ENCODE measurements at places on chromosomes 13 and 19.

- no peak for DNase-seq
Observed at GRCh38 chr13:21516805-21517204, 57.7 kb upstream of the ZDHHC20 start.

DNA sequence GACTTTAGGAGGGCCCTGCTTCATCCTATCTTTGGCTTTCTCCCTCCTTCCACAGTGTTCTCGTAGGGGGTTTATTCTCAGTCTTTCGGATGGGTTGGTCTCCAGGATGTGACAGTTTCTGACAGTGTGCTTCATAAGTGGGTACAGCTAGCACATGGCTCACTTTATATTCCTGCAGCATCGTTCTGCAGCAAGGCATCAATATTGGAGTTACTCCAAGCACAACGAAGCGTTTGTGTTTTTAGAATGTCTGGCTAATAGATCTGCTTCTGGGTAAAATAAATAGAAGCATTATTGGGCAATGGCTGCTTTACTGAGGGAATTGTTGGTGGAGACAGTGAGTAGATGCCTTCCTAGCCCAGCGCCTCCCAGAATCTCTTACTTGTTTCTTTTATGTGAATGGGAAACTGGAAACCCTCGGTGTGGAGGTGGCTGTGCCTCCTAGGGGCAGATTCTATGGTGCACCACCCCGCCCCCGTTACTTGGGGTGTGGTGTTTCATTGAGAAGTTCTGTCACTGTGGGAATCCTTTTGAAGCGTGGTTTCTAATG is 2.0 kb downstream of the FARP1 start:
- DNase-seq = no peak

DNA sequence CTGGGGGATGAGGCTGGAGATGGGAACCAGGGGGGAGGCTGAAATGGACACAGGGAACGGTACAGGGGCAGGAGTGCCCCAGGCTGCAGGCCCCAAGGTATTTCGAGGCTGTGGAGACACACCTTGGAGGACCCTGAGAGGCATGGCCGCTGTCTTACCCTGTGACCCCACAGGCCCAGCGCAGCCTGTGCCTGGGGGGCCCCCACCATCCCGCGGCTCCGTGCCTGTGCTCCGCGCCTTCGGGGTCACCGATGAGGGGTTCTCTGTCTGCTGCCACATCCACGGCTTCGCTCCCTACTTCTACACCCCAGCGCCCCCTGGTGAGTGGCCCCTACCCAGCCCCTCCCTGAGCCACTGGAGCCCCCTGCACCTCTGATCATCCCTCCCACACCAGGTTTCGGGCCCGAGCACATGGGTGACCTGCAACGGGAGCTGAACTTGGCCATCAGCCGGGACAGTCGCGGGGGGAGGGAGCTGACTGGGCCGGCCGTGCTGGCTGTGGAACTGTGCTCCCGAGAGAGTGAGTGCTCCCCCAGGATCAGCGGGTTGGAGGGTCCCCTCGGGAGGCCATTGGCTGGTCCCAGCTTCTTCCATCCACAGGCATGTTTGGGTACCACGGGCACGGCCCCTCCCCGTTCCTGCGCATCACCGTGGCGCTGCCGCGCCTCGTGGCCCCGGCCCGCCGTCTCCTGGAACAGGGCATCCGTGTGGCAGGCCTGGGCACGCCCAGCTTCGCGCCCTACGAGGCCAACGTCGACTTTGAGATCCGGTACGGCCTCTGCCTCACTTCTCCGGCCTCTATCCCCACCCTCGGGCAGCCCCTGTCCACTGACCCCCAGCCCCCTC is 16.9 kb upstream of the SPIB start:
- DNase-seq = no peak

GRCh38 chr13:101695870-101696516 is 243.5 kb downstream of the ITGBL1 start:
- DNase-seq = no peak

DNA sequence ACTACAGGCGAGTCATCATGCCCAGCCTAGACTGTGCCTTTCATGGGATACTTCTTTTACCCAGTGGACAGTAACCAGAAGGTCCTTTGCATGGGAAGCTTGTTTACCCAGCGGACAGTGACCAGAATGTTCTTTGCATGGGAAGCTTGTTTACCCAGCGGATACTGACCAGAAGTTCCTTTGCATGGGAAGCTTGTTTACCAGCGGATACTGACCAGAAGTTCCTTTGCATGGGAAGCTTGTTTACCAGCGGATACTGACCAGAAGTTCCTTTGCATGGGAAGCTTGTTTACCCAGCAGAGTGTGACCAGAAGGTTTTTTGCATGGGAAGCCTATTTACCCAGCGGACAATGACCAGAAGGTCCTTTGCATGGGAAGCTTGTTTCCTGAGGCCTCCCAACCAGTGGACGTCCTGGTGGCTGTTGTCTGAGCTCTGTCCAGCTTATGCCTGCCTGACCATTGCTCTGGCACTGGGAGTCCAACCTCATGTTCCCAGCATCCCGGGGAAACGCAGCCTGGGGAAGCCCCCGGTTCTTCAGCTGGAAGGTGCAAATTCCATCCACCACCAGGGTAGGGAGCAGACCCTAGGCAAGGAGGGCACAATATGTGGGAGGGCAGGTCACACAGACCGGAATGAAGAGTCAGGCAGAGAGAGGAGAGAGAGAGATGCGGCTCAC is 41.6 kb upstream of the PDCD5 start:
- DNase-seq = no peak

DNA sequence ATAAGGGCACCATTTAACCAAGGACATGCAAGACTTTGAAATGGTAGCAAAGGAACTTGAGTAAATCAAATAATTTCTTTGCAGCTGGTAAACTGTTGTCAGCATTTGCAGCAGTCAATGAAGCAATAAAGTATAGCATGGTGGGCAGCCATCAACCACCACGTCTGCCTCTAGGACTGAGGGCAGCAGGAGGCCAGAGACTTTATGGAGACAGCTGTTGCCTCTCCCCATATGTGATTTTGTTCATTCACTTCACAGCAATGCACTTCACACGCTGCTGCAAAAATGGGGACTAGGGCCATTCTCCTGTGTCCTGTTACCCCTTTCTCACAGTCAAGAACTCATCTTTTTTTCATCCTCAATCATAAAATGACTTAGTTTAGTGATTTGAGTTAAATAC is 51.3 kb upstream of the PCDH9 start:
- DNase-seq = no peak

- DNase-seq = peak; percentile 2
Observed at GRCh38 chr19:12092065-12092867, 27.7 kb downstream of the ZNF844 start.

- DNase-seq = no peak
Observed at GRCh38 chr19:4268816-4269430, 10.1 kb upstream of the SHD start.

DNA sequence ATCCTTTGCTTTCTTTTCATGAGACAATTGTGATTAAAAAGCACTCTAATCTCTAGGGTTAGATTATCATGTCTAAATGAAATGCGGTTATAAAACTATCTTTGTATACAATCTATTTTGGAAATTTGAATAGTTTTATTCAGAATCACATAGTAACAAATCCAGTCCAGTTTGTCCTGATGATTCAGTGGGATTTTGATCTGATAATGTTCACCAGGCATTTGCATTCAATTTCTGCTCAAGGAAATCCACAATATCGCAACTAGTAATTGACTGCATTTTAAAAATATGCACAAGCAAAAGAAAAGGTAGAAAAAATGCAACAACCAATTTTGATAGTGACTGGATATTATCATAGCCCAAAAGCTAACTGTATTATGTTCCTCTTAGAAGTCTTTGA is 63.8 kb downstream of the ITGBL1 start:
- no peak for DNase-seq

GRCh38 chr13:99191900-99192399 is 8.7 kb upstream of the UBAC2 start:
- DNase-seq = no peak

- no peak for DNase-seq
Observed at GRCh38 chr19:18636969-18637629, at the start of gene KLHL26. Gene KLHL26 (plus strand): TSS chr19:18637028. CDS start chr19:18637055, 27 bp downstream.

GRCh38 chr13:76473552-76474134 is 412.6 kb downstream of the KCTD12 start:
- DNase-seq = peak; percentile 18

- DNase-seq = no peak
Observed at GRCh38 chr19:52270266-52270885, 989 bp downstream of the ZNF766 start.

GRCh38 chr13:51045451-51045850 is 65.6 kb downstream of the C13orf42 start:
- no peak for DNase-seq

DNA sequence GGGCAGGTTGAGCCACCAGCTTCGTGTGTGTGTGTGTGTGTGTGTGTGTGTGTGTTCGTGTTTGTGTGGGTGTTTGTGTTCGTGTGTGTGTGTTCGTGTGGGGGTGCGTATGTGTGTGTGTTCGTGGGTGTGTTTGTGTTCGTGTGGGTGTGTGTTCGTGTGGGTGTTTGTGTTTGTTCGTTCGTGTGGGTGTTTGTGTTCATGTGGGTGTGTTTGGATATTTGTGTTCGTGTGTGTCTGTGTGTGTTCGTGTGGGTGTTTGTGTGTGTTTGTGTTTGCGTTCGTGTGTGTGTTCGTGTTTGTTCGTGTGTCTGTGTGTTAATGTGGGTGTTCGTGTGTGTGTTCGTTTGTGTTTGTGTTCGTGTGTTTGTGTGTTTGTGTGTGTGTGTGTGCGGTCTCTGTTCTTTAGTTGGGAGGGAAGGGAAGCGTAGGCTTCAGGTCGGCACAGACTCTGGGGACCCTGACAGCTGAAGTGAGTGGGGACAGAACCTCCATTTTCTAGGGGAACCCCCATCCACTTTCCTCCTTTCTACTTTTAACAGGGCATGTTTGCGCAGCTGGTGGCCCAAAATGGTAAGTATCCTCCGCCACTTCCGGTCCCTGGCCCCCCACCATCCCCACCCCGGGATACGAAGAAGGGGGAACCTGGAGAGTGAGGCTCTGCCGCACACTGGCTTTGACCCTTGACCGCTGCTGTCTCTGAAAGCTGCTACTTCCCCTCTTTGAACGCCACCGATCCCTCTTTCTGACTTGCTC is 1.6 kb downstream of the TNFSF9 start:
- no peak for DNase-seq

- no peak for DNase-seq
Observed at GRCh38 chr13:107133950-107134349, 566.0 kb upstream of the ARGLU1 start.

Measured in T-helper 22 cell (primary cell).